ENCODE measurements at places on chromosomes 1 and 21. TPM values are rescaled to one million over a fixed set of nuclear protein-coding genes. Genes with fewer than 3 reads are reported as not detected.
A peak's percentile ranks its signal among the peaks of the same experiment; 100 is the strongest.

The HMCN1 gene
- 7.8 TPM for total RNA-seq

The SPRR4 gene
- total RNA-seq, result not detected

DNA sequence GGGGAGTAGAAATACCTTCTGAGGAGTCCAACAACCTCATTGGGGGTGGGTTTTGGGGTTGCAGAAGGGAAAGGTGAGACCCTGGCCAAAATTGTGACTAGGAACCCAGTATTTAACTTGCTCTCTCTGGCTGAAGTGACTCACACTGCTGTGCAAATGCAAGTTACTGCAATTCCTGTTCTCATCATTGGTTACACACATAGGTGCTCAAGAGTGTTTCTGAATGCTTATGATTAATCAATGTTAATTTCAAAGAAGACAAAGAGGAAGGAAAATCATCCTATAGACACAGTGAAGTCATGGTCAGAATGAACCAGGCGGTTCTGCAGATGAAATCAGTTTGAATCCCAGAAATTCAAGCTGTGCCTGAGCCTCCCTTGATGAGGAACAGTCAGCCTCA, 3.1 kb downstream of the ASCL5 start:
- DNase-seq, result no peak
- H3K27ac ChIP-seq, result no peak overlapping the region
- H3K27me3 ChIP-seq, result peaks cover 62% of the 10 kb centered on the region
- H3K4me3 ChIP-seq, result no peak overlapping the region

GRCh38 chr1:27934818-27935549, at the start of gene SMPDL3B:
Gene SMPDL3B (plus strand): TSS chr1:27935000. CDS start chr1:27935184, 184 bp downstream.
- H3K27me3 ChIP-seq, result peaks cover 25% of the 10 kb centered on the region
- no peaks in the 10 kb centered on the region for H3K36me3 ChIP-seq
- H3K4me1 ChIP-seq, result peaks cover 4% of the 10 kb centered on the region
- no peak for DNase-seq

DNA sequence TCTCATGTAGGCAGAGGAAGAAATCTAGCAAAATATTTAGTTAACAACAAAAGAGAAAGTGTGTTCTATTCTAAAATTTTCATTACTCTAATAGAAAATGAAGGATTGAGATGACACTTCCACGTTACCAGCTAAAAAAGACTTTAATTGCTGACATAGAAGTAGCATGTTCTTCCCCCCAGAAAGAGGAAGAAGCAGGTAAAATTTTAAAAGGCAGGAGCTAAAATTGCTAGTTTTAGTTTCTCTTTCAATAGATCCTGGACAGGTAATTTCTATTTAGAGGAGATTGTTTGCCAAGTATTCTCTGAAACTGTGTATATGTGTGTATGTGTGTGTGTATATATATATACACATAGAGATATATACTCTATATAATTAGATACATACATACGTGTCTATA, 248.1 kb upstream of the FMN2 start:
- no peak for DNase-seq
- no peak overlapping the region for H3K4me3 ChIP-seq
- no peaks in the 10 kb centered on the region for H3K36me3 ChIP-seq
- H3K27ac ChIP-seq, result no peak overlapping the region

DNA sequence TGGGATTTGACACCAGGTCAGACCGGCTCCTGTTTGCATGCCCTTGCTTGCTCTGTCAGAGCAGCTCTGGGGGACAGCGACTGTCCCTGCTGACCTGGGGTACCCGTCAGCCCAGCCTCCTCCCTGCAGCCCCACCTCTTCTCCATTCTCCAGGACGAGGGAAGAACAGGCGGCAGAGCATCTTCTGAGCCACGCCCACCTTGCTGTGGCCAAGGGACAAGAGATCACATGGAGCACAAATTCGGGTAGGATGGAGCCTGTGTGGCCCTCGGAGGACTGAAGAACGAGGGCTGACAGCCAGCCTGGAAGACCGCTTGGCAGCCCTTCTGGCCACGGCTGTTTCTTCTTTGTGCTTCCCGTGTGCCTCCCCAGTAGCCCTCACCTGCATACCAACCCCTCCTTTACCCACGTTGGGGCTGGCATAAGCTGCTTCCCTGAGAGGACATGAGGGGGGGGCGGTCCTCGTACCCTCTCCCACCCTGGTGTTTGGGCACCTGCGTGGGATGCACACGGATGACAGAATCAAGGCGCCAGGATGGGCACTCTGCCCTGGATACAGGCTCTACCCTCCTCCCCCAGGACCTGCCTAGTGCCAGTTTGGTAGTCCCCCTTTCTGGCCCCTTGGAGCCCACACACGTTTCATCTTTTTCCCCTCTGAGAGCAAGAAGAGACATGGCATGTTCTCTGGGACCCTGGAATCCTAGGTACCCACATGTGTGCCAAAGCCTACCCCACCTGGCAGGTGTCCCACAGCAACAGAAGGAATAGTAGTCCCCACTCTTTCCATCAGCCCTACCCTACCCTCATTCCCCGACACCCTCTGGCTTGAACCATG, 26.9 kb downstream of the CDK18 start:
- DNase-seq, result no peak
- H3K4me1 ChIP-seq, result no peaks in the 10 kb centered on the region
- no peaks in the 10 kb centered on the region for H3K36me3 ChIP-seq
- no peak overlapping the region for H3K27ac ChIP-seq

DNA sequence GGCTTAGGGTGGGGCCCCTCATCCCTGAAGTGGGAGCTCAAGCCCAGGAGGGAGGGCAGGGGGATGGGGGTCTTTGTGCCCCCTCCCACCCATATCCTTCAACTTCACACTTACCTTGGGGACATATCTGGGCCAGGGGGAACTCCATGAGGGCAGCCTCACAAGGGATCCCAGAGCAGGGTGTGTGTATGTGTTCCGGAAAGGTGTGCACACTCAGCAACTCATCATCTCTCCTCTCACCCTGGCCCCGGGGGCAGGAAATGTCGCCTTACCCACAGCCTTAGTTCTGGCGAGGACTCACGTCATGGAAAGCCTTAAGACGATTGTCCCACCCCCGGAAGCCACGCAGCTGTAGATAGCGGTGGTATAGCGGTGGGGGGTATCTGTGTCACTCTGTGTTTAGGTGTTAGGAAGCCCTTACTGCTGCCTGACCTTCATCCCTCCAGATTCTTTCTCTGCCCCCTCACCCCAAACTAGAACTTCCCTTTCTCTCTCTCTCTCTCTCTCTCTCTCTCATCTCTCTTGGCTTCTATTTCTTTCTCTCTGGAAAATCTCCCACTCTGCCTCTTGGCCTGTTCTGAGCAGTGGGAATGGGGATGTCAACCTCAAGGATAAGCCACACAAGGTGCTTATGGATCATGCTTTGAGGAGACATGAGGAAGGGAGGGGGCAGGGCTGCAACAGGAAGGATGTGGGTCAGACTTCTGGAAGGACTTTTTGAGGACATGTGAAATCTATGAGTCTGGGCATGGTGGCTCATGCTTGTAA, at the start of gene SH2D2A:
TSS of gene SH2D2A (minus strand) at position 288 of the 768 bp plus-strand sequence. CDS start at position 148, 140 bp downstream.
- peaks cover 14% of the 10 kb centered on the region for H3K4me1 ChIP-seq
- H3K4me3 ChIP-seq, result no peak within 1 kb of the TSS
- peak; percentile 41 for DNase-seq

GRCh38 chr1:16612332-16613172, 812 bp downstream of the NBPF1 start:
- H3K27me3 ChIP-seq, result no peaks in the 10 kb centered on the region
- H3K36me3 ChIP-seq, result peaks cover 13% of the 10 kb centered on the region
- DNase-seq, result peak; percentile 91
- peak overlapping the region; percentile 56 for H3K4me3 ChIP-seq
- peaks cover 5% of the 10 kb centered on the region for H3K4me1 ChIP-seq

- H3K4me3 ChIP-seq, result no peak overlapping the region
- no peaks in the 10 kb centered on the region for H3K27me3 ChIP-seq
- H3K36me3 ChIP-seq, result no peaks in the 10 kb centered on the region
- no peaks in the 10 kb centered on the region for H3K4me1 ChIP-seq
- no peak for DNase-seq
Measured at GRCh38 chr1:239583536-239583935, 197.2 kb downstream of the CHRM3 start.

DNA sequence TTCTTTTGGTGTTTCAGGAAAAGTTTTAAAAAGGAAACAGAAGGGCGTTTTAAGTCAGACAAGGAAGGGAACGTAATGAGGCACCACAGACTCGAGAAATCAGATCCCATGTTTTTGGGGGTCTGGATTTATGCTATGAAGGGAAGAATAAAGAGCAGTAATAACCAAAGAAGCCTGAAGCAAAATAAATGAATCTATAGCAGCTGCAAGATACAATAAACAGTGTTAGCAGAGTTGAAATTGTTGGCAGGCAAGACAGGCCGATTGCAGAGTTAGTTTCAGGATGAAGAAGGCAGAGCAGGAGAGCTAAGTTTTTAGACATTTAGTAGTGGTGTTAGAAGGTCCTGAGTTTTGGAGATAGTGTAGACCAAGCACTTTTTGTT, 425 bp downstream of the DDR2 start:
- peak overlapping the region; percentile 88 for H3K27ac ChIP-seq
- H3K4me1 ChIP-seq, result peaks cover 17% of the 10 kb centered on the region

- DNase-seq, result no peak
Measured at GRCh38 chr1:193658081-193658480, 471.7 kb upstream of the B3GALT2 start.
